CD4-positive, alpha-beta T cell treated with Interleukin-6 at 100 ng/mL for 8 hours (primary cell): ENCODE measurements at places on chromosomes 1 and 21.
A peak's percentile ranks its signal among the peaks of the same experiment; 100 is the strongest.

GRCh38 chr1:226637147-226637935 is 88.8 kb downstream of the STUM start:
- no peak for DNase-seq

GRCh38 chr1:193185901-193186731 is at the start of gene B3GALT2:
Gene B3GALT2 (minus strand): TSS chr1:193186613. CDS start chr1:193181562, 5,051 bp downstream.
- peak; percentile 46 for DNase-seq

- DNase-seq, result no peak
Measured at GRCh38 chr1:64685217-64685616, 59.7 kb upstream of the RAVER2 start.

- DNase-seq, result no peak
Measured at GRCh38 chr1:235025422-235025984, 103.1 kb downstream of the TOMM20 start.

DNA sequence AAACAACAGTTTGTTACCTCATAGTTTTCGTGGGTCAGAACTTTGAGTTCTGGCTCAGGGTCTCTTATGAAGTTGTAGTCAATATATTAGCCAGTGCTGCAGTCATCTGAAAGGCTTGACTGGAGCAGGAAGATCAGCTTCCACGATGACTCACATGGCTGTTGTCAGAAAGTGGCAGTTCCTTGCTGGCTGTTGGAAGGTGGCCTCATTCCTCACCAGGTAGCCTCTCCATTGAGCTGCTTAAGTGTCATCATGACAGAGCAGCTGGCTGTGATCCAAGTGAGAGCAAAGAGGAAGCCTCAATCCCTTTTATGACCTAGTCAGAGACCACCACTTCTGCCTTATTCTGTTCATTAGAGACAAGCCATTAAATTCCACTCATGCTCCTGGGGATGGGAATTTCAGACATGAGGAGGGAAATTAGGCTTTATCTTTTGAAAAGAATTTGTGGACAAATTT is 5.6 kb downstream of the OSBPL9 start:
- DNase-seq, result no peak
